ENCODE measurements at places on chromosomes 13 and 19.

GRCh38 chr19:55175117-55175867, 4.8 kb downstream of the SYT5 start:
- no peak for DNase-seq

DNA sequence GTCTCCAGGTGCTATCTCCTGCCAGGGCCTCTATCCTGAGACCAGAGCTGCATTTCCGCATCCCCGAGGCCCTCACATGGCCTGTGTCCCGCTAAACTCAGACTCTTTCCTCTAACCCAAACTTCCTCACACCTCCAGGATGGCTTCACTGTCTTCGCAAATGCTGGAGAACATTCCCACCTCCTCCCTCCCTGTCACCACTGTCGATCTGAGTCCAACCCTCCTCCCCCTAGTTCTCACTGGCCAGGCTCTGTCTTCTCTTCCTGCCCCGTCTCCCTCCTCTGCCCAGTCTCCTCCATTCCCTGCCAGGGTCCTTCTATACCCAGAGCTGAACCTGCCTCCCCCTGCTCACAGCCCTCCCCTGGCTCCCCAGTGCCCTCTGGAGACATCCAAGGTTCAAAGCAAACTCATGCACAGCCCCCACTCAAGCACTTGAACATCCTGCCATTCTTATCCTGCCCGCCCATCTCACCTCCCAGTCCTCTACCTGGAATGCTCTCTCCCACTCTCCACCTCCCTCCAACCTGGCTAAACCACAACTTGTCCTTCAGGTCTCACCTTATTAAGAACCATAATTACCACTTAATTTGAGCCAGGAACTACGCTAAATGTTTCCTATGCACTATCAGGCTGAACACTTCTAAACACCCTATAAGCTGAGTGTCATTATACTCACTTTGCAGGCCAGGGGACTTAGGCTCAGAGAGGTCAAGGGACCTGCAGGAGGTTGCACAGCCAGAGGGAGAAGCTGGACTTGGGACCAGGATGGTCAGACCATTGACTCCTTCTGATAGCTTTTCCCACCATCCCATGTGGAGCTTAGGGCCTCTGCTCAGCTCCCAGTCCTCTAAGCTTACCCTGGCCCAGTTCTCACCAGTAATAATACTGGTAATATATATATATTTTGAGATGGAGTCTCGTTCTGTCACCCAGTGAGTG, 961 bp upstream of the VSIG10L start:
- DNase-seq, result no peak

DNA sequence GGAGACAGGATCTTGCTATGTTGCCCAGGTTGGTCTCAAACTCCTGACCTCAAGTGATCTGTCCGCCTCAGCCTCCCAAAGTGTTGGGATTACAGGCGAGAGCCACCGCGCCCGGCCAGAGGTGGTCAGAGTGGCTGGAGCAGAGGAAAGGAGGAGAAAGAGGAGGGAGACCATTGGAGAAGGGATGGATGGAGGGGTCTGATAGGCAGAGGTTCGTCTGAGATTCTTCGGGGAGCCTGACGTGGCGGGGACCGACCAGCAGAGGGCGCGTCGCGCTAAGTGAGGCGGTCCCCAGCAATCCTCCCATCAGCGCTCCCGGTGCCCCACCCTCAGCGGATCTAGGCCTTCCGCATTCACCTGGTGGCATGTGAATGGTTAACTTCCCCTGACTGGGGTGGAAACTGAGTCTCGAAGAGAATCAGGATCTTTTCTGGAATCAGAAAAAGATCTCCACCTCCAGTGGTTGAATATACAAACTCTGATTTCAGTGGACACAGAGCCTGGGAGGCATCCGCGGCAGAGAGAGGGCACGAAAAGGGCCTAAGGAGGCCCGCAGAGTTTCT, 8.8 kb downstream of the GTPBP3 start:
- DNase-seq, result peak; percentile 58

GRCh38 chr13:99218969-99219368, 18.3 kb downstream of the UBAC2 start:
- DNase-seq, result no peak

DNA sequence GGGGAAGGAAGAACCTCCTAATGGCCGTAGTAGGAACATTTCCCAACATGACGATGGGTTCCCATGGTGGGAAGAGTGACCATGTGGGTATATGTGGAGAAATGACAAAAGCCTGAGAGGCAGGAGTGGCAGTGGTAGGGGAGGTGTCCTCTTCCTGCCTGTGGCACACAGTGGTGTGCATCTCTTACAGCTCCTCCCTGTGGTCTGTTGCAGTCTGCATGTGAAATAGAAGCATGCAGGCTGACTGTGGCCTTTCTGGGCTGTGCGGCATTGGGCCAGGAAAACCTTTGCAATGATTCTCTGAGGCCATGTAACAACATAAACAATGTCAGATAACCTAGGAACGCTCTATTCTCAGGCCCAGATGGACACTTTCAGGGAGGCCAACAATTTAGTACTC, 84.0 kb downstream of the LACC1 start:
- DNase-seq, result no peak

DNA sequence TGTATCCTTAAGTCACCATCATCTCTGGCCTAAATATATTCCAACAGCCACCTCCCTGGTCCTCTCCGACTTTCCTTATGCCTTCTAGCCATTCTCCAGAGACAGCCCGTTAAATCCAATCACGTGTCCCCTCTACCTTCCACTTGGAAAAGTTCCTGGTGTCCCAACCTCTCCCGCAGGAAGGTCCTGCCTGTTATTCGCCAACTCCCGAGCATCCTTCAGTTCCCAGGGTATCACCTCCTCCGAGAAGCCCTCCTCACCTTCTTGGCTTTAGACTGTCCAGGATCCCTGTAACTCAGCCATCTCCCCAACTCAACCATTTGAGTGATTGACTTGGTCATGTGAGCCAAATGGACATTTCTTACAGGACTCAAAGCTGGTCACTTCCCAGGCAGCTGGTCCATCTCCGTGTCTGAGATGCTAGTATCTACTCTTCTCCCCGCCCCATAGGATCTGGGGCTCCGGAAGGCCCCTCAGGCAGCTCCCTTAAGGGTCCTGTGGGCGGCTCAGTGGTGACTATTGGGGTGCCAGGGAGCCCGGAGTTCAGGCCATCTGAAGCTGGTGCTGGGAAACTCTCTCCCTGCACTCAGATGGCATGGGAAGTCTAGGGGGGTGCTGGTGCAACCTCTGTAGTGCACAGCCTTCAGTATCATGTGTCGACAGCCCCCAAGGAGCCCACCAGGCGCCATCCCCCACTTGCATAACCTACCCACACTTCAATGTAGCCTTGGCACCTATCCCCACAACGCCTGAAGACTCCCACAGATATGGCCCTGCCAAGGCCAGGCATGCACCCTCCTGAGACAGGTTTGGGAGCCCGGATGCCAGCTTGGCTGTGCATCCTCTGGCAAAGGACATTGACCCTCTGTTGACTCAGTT, 27.9 kb upstream of the NANOS3 start:
- DNase-seq, result no peak

- peak; percentile 76 for DNase-seq
These were observed 15.2 kb downstream of the STXBP2 start for GRCh38 chr19:7652061-7652641.

GRCh38 chr19:46616631-46617322, 8.1 kb downstream of the PTGIR start:
- DNase-seq, result no peak

DNA sequence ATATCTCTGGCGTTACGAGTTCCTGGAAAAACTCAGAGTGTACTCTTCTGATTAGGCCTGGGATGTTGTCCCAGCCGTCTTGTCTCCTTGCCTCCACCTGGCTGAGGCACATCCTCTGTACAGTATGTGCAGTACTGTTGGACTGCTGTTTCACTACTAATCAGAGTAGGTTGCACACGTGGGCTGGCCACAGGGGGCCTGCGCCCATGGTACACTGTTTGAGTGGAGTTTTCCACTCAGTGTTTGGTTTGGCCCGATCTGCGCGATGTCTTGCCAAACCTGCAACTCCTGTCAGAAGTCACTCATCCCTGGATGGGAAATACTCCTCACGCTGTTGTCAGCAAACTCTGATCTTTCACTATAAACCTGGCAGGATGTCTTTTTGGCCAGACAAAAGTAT, 189.6 kb upstream of the CSNK1A1L start:
- no peak for DNase-seq

DNA sequence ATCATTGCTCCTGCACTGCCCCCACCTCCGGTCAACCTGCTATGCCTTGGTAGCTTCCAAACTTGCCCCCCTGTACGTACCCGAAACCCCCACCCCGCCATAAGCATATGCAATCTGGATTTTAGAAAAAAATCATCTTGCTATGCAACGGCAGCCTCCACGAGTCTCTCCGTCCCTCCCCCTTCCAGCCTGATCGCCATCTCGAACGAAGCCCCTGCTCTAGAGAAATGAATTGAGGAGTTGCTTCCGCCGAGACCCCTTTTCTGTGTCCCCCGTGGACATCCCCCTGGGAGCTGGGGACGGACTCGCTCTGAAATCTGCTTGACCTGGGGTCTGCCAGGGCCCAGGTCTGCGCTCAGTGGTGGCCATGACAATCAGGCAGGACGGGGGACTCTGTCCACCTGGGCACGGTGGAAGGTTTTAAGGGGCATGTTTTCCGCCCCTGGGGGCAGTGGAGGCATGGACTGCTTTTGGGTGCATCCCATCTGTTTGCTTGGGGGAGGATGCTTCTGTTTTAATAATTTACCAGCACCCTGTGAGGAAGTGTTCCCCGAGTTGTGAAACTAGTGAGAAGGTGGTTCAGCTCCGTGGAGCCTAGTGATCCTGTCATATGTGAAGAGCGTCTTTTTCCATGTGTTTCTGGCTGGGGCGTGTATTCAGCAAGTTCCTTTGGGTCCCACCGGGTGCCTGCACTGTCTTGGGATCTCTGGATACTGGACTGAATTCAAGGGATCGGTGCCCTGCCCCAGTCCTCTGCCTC, 1.0 kb downstream of the KDM4B start:
- no peak for DNase-seq

DNA sequence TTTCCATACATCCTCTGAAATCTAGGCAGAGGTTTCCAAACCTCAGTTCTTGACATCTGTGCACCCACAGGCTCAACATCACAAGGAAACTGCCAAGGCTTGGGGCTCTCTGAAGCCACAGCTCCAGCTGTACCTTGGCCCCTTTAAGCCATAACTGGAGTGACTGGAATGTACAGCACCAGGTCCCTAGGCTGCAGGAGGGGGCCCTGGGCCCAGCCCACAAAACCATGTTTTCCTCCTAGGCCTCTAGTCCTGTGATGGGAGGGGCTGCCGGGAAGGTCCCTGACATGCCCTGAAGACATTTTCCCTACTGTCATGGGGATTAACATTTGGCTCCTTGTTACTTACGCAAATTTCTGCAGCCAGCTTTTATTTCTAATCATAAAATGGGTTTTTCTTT, 1093.0 kb upstream of the PCDH9 start:
- no peak for DNase-seq

GRCh38 chr19:51771376-51772130, 10.6 kb downstream of the FPR2 start:
- DNase-seq, result no peak

DNA sequence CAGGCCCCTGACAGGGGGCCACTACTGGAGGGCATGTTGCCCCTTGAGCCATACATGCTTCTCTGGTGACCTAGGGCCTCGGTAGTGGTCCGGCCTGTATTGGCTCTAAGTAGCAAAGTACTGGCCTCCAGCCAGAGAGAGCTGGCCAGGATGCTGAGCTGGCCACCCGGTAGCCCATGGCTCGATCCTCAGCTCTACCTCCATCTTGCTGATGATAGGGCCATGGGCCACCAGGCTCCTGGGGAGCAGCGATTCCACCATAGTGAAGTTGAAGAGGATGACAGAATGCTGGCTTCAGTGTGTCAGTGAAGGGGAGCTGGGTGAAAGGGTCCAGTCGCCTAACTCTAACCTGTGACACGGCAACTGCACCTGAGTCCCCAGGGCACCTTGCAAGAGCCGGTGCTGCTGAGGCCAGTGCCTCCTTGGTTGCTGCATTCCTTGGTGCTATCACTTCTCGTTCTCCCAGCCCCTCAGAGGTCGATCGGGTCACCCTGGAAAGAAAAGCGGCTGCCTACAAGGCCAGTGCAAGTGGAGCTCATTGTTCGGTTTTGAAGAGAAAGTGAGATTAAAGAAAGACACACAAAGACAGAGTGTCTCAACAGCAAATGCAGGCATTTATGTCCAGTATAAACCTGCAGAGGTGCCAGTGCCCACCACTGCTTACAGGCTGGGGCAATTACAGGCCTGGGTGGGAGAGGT, 5.0 kb downstream of the FPR3 start:
- no peak for DNase-seq

DNA sequence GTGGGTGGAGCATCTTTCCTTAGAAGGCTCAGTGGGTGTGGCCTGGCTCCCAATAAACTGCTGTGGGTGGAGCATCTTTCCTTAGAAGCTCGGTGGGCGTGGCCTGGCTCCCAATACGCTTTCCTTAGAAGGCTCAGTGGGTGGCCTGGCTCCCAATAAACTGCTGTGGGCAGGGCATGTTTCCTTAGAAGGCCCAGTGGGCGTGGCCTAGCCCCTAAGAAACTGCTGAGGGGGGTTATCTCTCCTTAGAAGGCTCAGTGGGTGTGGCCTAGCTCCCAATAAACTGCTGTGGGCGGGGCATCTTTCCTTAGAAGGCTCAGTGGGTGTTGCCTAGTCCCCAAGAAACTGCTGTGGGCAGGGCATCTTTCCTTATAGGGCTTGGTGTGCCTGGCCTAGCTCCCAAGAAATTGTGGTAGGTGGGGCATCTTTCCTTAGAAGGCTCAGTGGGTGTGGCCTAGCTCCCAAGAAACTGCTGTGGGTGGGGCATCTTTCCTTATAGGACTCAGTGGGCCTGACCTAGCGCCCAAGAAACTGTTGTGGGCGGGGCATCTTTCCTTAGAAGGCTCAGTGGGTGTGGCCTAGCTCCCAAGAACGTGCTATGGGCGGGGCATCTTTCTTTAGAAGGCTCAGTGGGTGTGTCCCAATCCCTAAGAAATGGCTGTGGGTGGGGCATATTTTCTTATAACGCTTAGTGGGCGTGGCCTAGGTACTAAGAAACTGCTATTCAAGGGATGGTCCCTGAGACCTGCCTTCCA, 10.3 kb downstream of the HSH2D start:
- no peak for DNase-seq

GRCh38 chr13:99374994-99375737, 68.0 kb upstream of the GPR183 start:
- DNase-seq, result no peak

- no peak for DNase-seq
These were observed 45.1 kb upstream of the SPRY2 start for GRCh38 chr13:80386002-80386401.

GRCh38 chr19:35937345-35938281, 1.4 kb downstream of the LRFN3 start:
- DNase-seq, result no peak

GRCh38 chr13:111225810-111226546, 94.5 kb upstream of the TEX29 start:
- no peak for DNase-seq

DNA sequence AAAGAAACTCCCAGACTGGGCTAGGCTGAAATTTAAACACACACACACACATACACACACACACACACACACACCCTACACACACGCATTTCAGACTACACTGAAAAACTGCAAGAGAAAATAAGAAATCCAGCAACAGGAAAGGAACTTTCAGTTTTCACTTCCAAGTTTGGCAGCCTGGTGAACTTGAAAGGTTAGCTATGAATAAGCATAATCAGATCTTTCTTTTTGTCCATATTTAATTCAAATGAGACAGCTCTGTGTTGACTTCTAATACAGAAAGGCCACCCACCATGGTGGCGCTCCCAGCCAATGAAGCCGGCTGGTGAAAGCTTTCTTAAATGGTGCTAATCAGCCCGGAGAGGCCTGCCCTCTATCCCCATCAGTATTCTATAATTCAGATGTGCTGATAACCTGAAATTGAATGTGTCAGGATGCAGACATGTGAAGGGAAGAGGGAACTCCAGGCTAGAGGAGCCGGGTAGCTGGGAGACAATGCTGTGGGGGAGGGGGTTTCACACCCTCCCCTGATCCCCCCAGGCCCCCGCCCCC, 108.3 kb upstream of the ZNF536 start:
- DNase-seq, result no peak

Data from stimulated activated CD8-positive, alpha-beta memory T cell treated with anti-CD3 and anti-CD28 coated beads, Interleukin-4, amount 100 ng/mL, for 1 hour (primary cell).